ENCODE measurements at places on chromosomes 5 and 9. TPM values are rescaled to one million over a fixed set of nuclear protein-coding genes. Genes with fewer than 3 reads are reported as not detected.

DNA sequence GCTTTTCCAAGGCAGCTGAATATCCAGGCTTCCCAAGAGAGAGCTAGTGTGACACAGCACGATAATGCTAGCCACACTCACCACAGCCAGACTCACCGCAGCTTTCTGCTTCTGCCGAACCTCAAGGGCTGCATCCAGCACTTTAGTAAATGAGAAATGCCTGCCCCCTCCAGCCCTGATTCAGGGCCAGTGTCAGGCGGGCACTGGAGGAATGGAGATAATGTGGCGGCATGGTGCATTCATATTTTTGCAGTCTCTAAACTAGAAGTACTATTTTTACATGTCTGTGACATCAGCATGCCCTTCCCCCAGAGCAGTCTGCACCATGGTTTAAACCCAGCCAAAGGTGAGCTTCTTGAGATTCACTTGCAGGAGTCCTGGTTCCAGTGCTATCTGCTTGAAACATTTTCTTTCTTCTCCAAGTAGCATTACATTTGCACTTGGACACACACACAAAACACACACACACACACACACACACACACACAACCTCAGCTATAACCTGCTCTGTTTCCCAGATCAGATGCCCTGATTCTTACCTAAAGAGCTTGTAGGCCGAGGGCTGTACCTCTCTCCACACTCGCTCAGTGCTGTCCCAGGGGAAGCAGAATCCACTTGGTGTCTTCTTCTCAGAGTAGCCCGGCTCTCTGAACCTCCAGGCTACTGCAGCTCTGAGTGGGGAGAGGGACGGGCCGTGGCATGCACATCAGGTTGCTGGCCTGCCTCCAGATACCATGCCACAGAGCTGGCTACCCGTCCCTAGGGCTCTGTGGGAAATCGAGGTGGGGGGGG lies at the start of gene FGF1:
Gene FGF1, minus strand, starts transcription at position 673 of the 792 bp plus-strand sequence. CDS start 71,963 bp downstream, outside the sequence.
- no peaks in the 10 kb centered on the region for H3K27me3 ChIP-seq
- peaks cover 15% of the 10 kb centered on the region for H3K4me1 ChIP-seq
- no peak for DNase-seq
- no peak within 1 kb of the TSS for H3K4me3 ChIP-seq

DNA sequence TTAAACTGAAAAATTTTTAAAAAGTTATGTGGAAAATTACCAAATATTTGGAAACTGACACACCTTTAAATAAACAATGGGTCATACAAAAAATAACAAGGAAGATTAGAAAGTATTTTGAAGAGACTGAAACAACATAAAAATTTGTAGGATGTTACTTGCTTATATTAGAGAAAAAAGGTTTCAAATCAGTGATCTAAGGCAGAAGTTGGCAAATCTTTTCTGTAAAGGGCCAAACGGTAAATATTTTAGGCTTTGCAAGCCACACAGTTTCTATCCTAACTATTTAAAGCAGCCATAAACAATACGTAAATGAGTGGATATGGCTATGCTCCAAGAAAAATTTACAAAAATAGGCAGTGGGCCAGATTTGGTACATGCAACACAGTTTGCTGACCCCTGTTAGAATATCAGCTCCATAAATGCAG lies 81.3 kb downstream of the OXCT1 start:
- H3K36me3 ChIP-seq, result no peaks in the 10 kb centered on the region
- H3K4me3 ChIP-seq, result no peak overlapping the region
- no peak for DNase-seq
- H3K4me1 ChIP-seq, result peaks cover 11% of the 10 kb centered on the region
- no peaks in the 10 kb centered on the region for H3K27me3 ChIP-seq

GRCh38 chr5:54401515-54401914 lies 54.0 kb upstream of the HSPB3 start:
- no peaks in the 10 kb centered on the region for H3K36me3 ChIP-seq
- H3K4me3 ChIP-seq, result no peak overlapping the region
- no peaks in the 10 kb centered on the region for H3K4me1 ChIP-seq
- H3K27me3 ChIP-seq, result no peaks in the 10 kb centered on the region

DNA sequence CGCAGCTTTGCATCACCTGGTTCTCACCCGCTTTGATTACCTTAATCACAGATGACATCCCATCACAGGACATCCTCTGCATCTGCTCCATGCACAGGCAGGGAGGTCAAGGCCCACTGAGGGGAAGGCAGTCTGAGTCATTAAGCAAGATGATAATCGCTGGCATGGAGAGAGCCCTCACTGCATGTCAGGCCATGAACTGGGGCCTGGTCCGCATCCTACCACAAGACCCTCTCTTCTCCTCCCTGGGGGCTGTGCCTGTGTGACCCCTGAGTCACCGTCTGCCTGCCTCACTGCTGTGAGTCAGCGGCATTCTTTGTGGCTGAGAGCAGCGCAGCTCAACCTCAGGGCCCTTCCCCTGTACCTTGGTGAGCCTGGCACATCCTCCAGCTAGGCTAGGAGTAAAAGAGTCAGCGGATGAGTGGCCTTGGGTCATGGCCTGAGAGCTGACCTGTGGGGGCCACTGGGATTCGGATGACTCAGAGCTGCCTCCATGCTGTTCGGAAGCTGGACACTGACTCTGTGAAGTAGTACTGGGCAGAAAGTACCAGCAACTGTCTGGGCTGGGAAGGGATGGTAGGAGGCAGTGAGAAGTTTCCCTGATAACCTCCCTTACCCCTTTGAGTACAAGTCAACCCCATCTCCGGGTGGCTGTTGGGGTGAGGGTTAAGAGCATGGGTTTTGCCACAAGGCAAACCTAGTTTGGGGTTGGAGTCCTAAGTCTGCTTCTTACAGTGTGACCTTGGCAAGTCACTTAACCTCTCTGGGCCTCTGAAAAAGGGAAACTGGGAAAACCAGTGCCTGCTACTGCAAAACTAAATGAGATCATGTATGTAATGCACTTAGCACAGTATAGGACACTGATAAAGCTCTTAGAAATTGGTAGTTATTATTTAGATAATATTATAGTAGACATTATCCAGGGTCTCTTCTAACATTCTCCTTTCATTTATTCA lies 14.6 kb upstream of the ARSI start:
- peak; percentile 67 for DNase-seq
- H3K27me3 ChIP-seq, result no peaks in the 10 kb centered on the region
- peaks cover 54% of the 10 kb centered on the region for H3K4me1 ChIP-seq
- H3K27ac ChIP-seq, result peak overlapping the region; percentile 30
- H3K4me3 ChIP-seq, result peak overlapping the region; percentile 25

GRCh38 chr5:134543820-134544614 lies 18.5 kb downstream of the JADE2 start:
- no peak overlapping the region for H3K4me3 ChIP-seq
- peaks cover 10% of the 10 kb centered on the region for H3K36me3 ChIP-seq
- DNase-seq, result no peak
- no peaks in the 10 kb centered on the region for H3K27me3 ChIP-seq
- no peaks in the 10 kb centered on the region for H3K4me1 ChIP-seq
- no peak overlapping the region for H3K27ac ChIP-seq

DNA sequence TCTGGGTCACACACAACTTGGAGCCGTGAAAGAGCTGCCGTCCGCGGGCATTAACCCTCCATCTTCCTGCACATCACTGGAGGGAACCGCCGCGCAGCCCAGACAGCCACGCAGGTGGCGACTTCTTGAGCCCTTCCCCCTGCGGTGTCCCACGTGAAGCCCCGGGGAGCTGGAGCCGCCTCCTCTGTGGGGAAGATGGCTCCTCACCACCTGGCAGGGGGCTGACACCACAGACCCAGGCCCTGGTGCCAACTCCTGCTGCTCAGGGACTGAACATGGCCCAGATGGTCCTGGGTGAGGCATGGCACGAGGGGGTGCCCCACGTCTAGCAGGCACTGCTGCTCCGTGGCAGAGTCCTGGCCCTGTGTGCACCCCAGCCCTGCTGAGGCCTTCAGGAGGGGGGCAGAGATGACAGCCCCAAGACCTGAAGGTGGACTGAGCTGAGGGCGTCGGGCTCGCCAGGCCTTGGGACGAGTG lies 38.9 kb downstream of the NDUFS6 start:
- no peaks in the 10 kb centered on the region for H3K4me1 ChIP-seq
- H3K4me3 ChIP-seq, result no peak overlapping the region
- H3K27me3 ChIP-seq, result no peaks in the 10 kb centered on the region

- no peaks in the 10 kb centered on the region for H3K4me1 ChIP-seq
- peak; percentile 19 for DNase-seq
- H3K36me3 ChIP-seq, result peaks cover 41% of the 10 kb centered on the region
- H3K27me3 ChIP-seq, result no peaks in the 10 kb centered on the region
- H3K27ac ChIP-seq, result no peak overlapping the region
Observed at GRCh38 chr5:7886849-7887475, 18.0 kb downstream of the MTRR start.

DNA sequence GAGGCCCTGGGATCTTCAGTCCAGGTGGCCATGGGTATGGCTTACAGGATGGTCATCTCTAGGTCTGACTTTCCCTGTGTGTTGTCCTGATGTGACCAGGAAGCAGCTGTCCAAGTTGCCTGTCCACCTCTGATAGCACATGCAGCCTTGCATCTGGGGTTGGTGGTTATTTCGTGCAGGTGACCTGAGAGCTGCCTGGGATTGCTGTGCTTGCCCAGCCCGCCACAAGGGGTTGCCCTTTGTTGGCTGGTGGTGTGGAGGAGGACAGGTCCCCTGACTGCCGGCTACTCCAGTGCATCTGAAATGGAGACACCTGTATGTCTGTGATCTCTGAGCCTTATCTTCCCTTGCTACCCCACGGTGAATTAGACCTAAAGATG lies 212.6 kb downstream of the ARHGAP26 start:
- H3K4me1 ChIP-seq, result peaks cover 45% of the 10 kb centered on the region
- H3K36me3 ChIP-seq, result no peaks in the 10 kb centered on the region
- H3K27ac ChIP-seq, result peak overlapping the region; percentile 40

DNA sequence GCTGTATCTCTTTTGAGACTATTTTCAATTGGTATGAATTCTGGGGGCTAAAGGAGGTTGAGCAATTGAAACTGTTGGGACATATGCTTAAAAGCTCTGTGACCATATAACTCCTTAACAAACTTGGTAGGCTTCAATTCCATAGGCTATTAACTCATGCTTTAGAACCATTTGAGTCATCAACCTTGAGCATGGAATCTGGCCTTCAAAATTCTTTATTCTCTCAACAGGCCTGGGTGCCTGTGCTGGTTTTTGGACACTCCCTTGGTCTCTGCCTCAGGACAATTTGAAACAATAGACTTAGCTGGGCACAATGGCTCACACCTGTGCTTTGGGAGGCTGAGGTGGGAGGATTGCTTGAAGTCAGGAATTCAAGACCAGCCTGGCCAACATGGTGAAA lies 61.4 kb upstream of the EPB41L4A start:
- H3K4me3 ChIP-seq, result no peak overlapping the region
- no peaks in the 10 kb centered on the region for H3K27me3 ChIP-seq
- H3K36me3 ChIP-seq, result no peaks in the 10 kb centered on the region
- DNase-seq, result no peak

GRCh38 chr9:72856972-72857623 lies 95.8 kb downstream of the ALDH1A1 start:
- H3K36me3 ChIP-seq, result no peaks in the 10 kb centered on the region
- no peaks in the 10 kb centered on the region for H3K27me3 ChIP-seq
- peaks cover 8% of the 10 kb centered on the region for H3K4me1 ChIP-seq
- H3K27ac ChIP-seq, result no peak overlapping the region

DNA sequence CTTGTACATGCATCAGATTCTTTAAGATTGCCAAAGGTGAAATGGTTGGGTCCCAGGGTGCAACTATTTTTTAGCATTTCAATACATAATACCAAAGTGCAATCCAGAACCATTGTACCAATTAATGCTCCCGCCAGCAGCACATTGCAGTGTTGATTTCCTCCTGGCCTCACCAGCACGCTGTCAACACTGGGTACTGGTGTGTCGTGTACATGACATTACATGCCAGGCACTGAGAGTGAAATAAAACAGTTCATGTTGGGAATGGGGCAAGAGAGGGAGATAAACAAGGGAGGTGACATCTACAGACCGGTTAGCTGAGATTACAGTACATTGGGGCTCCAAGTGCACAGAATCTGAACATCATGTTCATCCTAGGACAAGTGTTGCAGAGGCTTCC lies 37.8 kb downstream of the HMGCS1 start:
- DNase-seq, result no peak
- no peak overlapping the region for H3K27ac ChIP-seq
- H3K27me3 ChIP-seq, result no peaks in the 10 kb centered on the region
- H3K4me3 ChIP-seq, result no peak overlapping the region
- H3K4me1 ChIP-seq, result no peaks in the 10 kb centered on the region

Gene STOML2
- total RNA-seq, result 245 TPM

Gene GCNT1
- 5.8 TPM for total RNA-seq

Gene GPX3
- 0.96 TPM for total RNA-seq

All from HCT116 (cell line).